ENCODE measurements at places on chromosomes 16 and 17.

- DNase-seq: no peak
Observed at GRCh38 chr16:88310796-88311605, 71.8 kb upstream of the ZNF469 start.

- DNase-seq: no peak
Observed at GRCh38 chr16:15966420-15966819, 17.0 kb downstream of the ABCC1 start.

DNA sequence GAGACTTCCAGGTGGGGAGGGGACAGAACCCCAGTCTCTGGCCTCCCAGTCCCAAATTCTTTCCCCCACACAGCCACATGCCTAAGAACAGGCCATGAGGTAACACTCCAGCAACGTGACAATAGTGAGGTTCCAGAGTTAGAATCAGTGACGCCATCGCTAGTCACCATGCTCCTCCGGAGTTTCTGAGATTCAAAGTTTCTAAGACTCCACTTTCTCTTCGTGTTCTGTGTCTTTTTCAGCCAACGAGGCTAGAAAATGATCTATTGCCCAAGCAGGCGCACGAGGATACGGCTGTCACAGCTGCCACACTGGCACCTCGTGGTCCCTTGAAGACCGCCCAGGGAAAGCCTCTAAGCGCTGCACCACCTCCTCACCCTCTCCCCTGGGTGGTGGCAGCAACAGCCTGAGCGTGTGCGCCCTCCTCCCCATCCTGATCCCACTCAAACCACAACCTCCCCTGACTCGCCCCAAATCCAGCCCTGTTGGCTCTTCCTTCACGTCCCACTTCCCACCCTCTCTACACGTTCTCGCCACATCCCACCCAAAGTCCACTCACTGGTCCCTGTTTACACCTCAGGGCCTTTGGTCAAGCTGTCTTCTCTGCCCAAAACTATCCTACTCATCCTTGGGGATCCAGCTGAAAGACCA is 1.0 kb downstream of the MCRIP1 start:
- DNase-seq: no peak

GRCh38 chr17:73952082-73952479 is 251.4 kb upstream of the RPL38 start:
- DNase-seq: no peak

DNA sequence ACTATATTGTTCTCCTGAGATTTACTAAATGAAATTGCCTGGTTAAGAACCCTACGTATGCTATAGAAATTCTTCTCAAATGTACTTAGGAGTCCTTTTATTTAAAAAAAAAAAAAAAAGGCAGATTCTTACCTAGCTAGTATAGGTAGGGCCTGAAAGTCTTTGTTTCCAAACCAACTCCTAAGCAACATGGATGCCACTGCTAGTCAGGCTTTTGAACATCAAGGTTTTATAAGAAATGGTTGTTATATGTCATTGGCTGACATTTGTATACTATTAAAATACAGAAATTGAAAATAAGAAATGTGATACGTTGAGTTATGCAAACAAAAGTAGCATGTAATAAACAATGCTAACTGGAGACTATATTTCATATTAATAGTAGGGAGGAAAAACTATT is 1.2 kb downstream of the EVI2A start:
- no peak for DNase-seq

DNA sequence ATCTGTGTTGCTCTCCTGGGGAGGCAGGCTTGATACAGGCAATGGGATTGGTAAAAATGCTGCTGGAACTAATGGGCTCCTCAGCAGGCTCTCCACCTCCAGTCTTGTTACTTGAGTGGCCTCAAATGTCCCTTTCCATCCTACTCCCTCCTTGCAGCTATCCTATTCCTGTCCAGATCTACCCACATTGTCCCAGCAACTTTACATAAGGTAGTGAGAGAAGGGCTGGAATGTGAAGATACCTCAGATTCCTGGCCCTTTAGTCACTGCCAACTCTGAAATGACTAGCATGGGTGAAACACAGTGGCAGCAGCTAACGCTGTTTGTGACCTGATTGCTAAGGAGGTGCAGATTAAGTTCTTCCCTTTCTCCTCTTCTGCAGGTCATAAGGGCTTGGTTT is 210.1 kb upstream of the HS3ST4 start:
- DNase-seq: no peak

DNA sequence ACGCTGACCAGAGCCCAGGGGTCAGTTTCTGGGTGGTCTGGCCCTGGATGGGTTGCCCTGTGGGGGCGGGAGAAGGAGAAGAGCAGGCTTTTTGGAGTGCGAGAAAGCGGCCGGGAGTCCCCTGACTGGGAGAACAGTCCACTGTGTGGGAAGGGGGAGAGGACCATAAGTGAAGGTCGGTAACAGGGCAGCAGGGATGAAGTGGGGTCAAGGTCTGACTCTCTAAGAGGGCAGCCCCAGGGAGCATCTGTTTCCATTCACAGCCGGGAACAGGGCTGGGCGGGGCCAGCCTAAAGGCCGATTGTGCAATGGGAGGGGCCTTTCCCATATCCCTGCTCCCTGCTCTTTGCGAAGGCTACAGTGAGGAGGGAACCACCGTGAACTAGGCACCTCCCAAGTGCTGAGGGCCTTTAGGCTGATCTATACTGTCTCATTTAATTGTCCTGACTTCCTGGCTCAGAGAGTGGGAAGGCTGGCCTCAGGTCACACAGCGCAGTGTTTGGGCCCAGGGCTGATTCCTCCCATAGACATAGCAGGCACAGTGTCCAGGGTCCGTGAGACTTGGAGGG is 10.4 kb upstream of the WFDC1 start:
- DNase-seq: no peak

- no peak for DNase-seq
Observed at GRCh38 chr16:69253870-69254341, 57.2 kb upstream of the VPS4A start.

GRCh38 chr16:56616608-56617211 is 8.3 kb downstream of the MT2A start:
- DNase-seq: no peak

DNA sequence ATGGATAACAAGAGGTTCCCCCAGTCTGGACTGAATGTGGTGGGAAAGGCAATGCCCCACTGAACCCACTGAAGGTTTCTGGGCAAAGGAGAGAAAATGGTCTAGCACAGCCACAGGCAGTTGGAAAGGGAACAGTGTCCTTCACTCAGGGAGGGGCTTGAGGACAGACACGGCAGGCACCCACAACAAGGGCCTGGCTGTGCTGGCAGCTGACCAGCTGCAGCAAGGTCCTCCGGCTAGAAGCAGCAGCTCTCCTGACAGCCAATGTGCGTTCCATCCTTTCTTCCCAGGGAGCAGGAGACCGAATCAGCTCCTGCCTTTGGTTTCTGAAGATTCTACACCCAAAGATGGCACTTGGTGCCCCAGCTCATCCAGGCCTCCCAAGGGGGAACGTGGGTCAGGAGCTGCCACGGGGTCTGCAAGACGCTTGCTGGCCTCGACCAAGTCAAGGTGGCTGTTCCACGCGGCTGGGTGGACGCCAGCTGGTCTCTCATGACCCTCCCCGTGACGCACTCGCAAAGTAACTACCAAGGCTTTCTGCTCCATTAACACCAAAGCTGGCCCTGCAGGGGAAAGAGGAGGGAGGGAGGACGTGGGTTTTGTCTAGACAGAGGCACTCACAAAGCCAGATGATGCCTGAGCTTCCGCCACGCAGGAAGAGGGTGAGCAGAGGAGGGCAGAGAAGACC is 11.1 kb downstream of the ABR start:
- no peak for DNase-seq

- no peak for DNase-seq
Observed at GRCh38 chr16:79267781-79268180, 332.8 kb downstream of the MAF start.

DNA sequence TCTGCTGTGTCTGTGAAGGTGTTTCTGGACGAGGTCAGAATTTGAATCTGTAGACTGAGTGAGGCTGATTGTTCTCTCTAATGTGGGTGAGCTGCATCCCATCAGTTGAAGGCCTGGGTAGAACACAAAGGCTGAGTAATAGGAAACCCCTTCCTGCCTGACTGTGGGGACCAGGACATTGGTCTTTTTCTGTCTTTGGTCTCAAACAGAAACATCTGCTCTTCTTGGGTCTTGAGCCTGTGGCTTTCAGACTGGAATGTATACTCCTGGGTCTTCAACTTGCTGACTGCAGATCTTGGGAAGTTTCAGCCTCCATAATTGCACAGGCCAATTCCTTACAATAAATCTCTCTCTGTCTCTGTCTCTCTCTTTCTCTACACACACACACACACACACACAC is 19.6 kb upstream of the LRRC75A start:
- no peak for DNase-seq

DNA sequence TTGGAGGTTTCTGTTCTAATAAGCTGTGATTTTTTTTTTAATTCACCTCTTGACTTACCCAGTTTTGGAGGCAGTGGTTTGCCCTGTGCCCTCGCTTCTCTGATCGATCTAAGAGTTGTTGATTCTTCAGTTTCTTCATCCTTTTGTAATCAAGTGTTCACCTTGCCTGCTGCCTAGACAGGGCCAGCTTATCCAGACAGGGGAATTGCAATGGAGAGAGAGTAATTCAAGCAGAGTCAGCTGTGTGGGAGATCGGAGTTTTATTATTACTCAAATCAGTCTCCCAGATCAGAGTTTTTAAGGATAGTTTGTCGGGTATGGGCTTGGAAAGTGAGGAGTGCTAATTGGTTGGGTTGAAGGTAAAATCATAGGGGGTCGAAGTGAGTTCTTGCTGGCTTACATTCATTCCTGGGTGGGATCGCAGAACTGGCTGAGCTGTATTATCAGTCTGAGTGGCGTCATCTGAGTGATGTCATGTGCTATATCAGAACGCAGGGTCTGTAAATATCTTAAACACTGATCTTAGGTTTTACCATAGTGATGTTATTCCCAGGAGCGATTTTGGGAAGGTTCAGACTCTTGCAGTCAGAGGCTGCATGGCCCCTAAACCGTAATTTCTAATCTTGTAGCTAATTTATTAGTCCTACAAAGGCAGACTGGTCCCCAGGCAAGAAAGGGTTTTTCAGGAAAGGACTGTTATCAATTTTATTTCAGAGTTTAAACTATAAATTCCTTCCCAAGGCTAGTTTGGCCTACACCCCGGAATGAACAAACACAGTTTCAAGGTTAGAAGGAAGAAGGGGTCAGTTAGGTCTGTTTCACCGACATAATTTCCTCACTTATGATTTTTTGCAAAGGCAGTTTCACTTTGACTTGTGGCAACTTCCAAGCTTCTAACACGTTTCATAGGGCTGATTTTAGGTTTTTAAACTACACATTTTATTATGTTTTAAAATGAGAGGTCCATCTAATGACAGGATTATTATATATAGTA is 21.5 kb upstream of the KCNJ16 start:
- no peak for DNase-seq

DNA sequence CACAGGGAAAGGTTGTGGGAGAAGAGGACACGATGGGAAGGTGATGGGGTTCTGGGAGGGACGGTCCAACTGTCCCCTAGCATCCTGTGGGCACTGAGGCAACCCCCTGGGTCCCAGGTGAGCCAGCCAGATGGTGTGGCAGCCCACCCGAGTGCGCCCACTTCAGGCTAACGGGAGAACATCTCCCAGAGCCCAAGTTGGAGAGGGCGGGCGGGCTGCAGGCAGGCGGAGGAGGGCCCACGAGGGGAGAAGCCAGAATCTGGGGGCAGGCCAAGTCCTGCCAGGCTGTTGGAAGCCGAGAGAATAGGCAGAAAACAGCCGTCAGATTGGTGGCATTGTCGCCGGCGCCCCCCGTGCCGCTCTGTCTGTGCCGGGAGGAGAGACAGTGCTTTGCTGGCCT is 13.8 kb upstream of the ABCC3 start:
- DNase-seq: no peak

Data from C1 segment of cervical spinal cord (tissue), 14 donors.